ENCODE measurements at places on chromosomes 16 and 17. TPM values are rescaled to one million over a fixed set of nuclear protein-coding genes. Genes with fewer than 3 reads are reported as not detected.

- no peak for DNase-seq
These were observed 6.5 kb upstream of the CAPNS2 start for GRCh38 chr16:55559933-55560516.

DNA sequence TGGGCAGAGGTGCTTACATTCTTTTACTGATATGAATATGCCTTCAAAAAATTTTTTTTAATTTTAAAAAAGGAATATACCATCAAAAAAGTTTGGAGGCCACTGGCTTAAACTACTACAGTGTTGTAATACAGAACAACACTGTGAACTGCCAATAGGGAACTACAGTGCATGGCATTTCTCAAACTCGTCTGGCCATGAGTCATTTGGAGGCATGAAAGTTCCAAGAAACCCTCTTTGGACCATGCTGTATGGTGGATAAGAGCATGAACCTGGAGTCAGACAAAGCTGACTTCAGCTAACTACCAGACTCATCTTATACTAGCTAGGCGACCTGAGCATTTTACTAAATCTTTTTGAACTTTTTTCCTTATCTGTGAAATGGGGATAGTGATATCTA is 9.2 kb upstream of the NF1 start:
- DNase-seq, result no peak

GRCh38 chr17:47980541-47980940 is 9.6 kb downstream of the CDK5RAP3 start:
- DNase-seq, result no peak

- no peak for DNase-seq
These were observed 11.0 kb downstream of the SLC38A8 start for GRCh38 chr16:84031556-84031955.

DNA sequence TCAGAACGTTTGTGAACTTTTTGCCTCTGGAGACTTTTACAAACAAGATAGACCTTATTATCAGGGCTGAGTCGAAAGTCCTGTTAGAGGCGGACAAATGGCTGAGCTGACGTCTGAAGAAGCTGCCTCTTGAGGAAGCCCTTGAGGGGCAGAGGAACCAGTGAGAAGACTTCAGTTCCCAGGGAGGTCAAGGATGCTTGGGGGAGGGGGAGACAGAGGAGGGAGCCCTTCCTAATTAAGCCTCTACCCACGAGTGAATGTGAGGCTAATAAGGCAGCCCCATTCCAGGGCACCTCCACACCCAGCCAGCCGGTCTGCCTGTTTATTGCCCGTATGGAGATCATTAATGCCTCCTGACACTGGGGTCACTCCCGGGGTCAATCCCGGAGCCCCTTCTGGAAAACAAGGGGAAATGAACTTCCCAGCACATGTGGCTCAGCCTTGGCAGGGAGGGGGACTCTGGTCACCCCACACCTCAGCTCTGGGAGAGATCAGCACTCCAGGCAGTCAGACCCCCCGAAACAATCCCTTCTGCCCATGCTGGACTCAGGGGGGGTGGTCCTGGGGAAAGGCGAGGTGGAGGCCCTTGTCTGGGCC is 9.2 kb upstream of the TBX4 start:
- DNase-seq, result no peak

DNA sequence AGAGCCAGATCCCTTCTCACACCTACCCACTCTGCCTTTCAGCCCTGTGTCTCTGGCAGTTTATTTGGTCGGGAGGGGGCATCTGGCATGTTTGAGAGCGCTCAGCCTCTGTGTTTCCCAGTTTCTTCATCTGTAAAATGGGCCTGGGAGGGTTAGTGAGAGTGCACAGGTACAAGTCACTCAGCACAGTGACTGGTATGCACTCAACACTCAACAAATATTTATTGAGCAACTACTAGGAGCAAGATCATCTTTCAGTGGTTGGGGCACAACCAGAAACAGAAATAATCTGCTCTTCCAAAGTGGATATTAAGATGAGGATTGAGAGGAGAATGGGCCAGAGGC is 13.7 kb upstream of the SRCIN1 start:
- DNase-seq, result no peak

- no peak for DNase-seq
These were observed 230.9 kb downstream of the MRTFB start for GRCh38 chr16:14302031-14302398.

GRCh38 chr17:12472252-12473173 is 193.2 kb upstream of the MYOCD start:
- no peak for DNase-seq

DNA sequence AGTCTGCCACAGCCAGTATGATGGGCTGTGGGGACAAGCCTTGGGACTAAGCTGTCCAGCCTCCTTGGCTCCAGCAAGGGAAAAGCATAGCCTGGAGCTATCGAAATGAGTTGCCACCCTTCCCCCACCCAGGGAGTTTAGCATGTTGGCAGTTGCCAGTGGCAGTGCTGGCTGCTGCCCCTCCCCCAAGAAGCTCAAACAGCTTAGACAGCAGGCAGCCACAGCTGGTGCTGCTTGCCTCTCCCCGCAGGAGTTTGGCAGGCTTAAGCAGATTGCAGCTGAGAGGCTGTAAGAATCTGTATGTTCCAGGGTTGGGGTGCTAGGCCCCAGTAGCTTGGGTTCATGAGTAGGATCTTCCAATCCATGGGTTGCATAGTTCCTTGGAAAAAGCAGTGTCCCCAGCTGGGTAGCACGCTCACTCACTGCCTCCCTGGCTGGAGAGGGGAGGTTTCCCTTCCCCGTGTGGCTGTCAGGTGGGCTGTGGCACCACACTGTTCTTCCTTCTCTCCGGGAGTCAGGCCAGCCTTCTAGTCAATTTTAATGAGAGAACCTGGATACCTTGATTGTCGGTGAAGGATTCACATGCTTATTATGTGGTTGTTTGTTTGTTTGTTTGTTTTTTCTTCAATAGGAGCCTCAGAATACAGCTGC is 506.1 kb downstream of the CDH11 start:
- no peak for DNase-seq

DNA sequence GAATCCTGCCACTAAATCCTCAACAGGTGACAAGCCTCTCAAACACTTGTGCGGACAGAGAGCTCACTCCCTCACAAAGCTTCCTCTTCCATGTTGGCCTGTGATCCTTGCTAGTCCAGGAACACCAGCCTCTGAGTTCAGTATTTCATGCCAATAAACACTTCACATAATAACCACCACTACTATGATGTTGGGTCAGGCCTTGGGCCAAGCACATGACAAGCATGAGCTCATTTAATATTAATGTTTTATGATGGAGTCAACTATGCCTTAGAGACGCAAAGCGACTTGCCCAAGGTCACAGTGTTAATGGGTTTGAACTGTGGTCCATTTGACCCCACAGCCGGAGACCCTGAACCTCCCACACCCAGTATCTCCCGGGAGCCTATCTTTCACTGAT is 129.1 kb downstream of the GAS7 start:
- DNase-seq, result no peak

DNA sequence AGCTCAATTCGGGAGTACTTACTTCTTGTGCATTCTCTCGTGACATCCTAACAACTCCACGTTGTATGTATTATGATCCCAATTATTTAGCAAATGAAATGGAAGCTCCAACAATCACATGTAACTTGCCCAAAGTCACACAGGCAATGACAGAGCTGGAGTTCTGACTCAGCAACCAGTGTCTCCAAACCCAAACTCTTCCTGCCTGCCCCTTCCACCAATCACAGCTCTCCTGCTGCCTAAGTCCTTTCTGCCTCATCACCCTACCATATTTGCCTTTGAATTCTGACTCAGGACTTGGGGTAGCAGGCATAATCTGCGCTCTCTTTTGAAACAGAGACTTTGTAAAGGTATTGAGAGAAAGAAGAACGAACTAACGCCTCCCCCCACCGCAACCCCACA is 245.2 kb upstream of the MAF start:
- no peak for DNase-seq

- DNase-seq, result no peak
These were observed 41.1 kb upstream of the TANGO6 start for GRCh38 chr16:68802190-68802589.

GRCh38 chr16:1427473-1428461 is 3.1 kb upstream of the PERCC1 start:
- no peak for DNase-seq

DNA sequence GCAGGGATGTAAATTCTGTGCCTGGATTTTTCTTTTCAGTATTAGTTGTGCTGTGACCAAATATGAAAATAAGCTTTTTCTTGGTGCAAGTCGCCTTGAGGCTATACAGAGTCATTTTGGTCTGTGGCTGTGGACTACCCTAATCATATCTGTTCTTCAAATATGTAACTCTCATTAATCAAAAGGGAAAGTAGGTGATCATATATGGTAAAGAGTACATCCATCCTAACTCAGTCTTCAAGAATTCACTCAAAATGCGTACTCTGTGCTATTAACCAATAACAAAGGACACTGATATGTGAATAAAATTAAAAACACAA is 2.6 kb downstream of the CPD start:
- no peak for DNase-seq

GRCh38 chr17:41657176-41657754 is 31.4 kb upstream of the EIF1 start:
- DNase-seq, result no peak

DNA sequence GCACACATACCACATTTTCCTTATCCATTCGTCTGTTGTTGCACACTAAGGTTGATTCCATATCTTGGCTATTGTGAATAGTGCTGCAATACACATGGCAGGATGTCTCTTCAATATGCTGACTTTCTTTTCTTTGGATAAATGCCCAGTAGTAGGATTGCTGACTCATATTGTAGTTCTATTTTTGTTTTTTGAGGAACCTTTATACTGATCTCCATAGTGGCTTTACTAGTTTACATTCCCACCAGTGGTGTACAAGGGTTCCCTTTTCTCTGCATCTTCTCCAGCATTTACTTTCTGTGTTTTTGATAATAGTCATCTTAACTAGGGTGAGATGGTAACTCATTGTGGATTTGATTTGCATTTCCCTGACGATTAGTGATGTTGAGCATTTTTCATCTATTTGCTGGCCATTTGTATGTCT is 118.1 kb downstream of the STXBP4 start:
- no peak for DNase-seq

- DNase-seq, result no peak
These were observed 1884.8 kb downstream of the TP53TG3F start for GRCh38 chr16:35344012-35344762.

DNA sequence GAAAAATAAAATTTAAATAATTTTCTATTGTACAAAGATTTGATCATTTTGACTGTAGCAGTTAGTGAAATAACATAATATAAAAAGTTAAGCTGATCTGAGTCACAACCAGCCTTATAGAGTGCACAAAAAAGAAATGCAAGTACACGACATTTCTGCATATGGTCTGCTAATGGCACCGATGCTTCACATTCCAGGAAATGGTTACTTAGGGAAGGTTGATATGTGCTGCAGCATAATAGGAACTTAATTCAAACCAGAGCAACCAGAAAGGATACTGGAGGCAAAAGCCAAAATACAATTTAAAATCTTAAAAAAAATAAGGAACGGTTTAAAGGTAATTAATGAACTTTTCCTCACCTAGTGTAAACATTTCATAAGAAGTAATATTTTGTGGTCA is 10.0 kb upstream of the CFDP1 start:
- no peak for DNase-seq

- DNase-seq, result no peak
These were observed 202.3 kb downstream of the RAB11FIP4 start for GRCh38 chr17:31593806-31594205.

DNA sequence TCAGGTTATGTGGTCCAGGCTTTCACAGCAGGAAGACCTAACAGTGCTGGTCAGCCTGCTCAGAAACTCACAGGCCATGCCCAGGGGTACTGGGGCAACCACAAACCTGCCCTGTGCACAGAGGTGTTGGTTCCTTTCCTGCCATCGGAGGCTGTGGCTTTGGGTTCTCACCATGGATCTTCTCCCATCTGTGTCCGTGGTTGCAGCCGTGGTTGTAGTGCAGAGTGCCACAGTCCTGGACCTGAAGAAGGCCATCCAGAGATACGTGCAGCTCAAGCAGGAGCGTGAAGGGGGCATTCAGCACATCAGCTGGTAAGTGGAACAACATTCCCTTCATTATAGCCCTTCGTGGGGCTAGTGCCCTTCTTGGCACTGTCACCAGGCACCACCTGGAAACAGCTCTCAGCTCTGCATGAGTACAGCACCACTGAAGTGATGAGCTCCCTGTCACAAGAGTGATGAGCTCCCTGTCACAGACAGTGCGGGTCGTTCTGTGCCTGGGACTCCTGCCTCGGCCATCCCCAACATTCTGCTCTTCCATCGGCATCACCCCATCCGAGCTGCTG is 2.0 kb downstream of the SNRNP25 start:
- DNase-seq, result no peak

DNA sequence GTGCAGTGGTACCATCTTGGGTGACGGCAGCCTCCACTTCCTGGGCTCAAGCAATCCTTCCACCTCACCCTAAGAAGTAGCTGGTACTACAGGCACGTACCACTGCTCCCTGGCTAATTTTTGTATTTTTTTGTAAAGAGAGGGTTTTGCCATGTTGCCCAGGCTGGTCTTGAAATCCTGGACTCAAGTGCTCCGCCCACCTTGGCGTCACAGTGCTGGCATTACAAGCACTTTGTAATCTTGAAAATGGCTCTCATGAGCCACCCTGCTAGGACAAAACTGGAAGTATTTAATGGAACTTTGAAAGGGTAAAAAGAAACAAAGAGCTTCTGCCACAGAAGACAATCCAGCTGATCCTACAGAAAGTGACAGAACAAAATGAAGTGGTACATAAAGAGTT is 9.2 kb downstream of the SUMO2 start:
- no peak for DNase-seq

- DNase-seq, result no peak
These were observed 14.1 kb downstream of the CDH1 start for GRCh38 chr16:68751160-68751559.

- DNase-seq, result no peak
These were observed 12.2 kb upstream of the MMD start for GRCh38 chr17:55433629-55434422.

DNA sequence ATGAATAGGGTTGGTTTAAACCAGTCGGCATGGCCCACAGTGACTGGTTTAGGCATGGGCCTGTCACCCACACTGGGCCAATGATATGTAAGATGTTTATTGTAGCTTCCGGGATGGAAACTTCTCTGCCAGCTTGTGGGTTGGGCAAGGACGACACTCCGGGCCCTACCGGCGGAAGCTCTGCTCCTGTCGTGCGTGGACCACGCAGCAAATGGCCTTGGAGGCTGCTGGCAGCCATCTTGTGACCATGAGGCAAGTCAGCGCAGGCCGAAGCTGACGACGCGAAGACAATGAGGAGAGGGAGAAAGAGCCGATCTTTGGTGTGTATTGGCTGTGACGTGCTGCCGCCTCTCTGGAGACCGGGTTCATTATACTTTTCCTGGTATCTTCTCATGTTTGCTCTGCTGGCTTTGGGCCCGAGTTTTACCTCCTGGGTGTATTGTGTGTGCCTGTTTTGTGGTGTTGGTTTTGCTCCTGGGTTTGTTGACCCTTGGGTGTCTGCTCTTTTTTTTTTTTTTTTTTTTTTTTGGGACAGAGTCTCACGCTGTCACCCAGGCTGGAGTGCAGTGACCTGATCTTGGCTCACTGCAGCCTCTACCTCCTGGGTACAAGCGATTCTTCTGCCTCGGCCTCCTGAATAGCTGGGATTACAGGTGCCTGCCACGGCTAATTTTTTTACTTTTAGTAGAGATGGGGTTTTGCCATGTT is 15.4 kb downstream of the SLC25A10 start:
- DNase-seq, result no peak

The TNP2 gene
- polyA plus RNA-seq, result not detected

The RHBDL1 gene
- 1.1 TPM for polyA plus RNA-seq

The CMTM2 gene
- polyA plus RNA-seq, result 0.31 TPM

The SCNN1G gene
- polyA plus RNA-seq, result 44.3 TPM

The BCL6B gene
- polyA plus RNA-seq, result 25.3 TPM

The MYH13 gene
- 0.10 TPM for polyA plus RNA-seq

The MYO15A gene
- polyA plus RNA-seq, result 5.3 TPM

The SOCS3 gene
- 43.3 TPM for polyA plus RNA-seq

The MEFV gene
- polyA plus RNA-seq, result 0.16 TPM

All from left renal cortex interstitium (tissue), 4 donors.